ENCODE measurements at places on chromosomes 3 and 15. TPM values are rescaled to one million over a fixed set of nuclear protein-coding genes. Genes with fewer than 3 reads are reported as not detected.

DNA sequence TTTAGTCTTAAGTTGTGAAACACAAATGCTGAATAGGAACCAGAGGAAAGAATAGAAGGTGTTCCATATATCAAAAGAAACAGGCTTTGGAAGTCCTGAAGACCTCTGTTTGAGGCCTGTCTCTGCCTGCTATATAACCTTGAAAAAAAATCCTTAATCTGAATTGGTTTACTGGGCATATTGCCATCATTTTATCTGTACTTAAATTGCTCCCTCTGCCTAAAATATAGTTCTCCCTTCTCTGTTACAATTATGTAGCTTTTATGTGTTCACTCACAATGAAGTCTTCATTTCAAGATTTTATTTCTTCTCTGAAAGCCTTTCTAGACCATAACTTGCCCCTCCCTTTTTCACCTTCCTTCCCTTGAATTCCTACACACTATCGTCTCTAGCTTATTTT, 21.2 kb downstream of the ARL13B start:
- H3K4me1 ChIP-seq = peaks cover 6% of the 10 kb centered on the region
- no peaks in the 10 kb centered on the region for H3K27me3 ChIP-seq
- no peak overlapping the region for H3K4me3 ChIP-seq
- no peak for DNase-seq

The PPARG gene
- total RNA-seq = 39.6 TPM

The C2CD4A gene
- total RNA-seq = 0.79 TPM

- no peak overlapping the region for H3K4me3 ChIP-seq
- peaks cover 14% of the 10 kb centered on the region for H3K4me1 ChIP-seq
- no peak for DNase-seq
- no peak overlapping the region for H3K27ac ChIP-seq
- no peaks in the 10 kb centered on the region for H3K36me3 ChIP-seq
Observed at GRCh38 chr3:58013973-58014649, 5.9 kb downstream of the FLNB start.

DNA sequence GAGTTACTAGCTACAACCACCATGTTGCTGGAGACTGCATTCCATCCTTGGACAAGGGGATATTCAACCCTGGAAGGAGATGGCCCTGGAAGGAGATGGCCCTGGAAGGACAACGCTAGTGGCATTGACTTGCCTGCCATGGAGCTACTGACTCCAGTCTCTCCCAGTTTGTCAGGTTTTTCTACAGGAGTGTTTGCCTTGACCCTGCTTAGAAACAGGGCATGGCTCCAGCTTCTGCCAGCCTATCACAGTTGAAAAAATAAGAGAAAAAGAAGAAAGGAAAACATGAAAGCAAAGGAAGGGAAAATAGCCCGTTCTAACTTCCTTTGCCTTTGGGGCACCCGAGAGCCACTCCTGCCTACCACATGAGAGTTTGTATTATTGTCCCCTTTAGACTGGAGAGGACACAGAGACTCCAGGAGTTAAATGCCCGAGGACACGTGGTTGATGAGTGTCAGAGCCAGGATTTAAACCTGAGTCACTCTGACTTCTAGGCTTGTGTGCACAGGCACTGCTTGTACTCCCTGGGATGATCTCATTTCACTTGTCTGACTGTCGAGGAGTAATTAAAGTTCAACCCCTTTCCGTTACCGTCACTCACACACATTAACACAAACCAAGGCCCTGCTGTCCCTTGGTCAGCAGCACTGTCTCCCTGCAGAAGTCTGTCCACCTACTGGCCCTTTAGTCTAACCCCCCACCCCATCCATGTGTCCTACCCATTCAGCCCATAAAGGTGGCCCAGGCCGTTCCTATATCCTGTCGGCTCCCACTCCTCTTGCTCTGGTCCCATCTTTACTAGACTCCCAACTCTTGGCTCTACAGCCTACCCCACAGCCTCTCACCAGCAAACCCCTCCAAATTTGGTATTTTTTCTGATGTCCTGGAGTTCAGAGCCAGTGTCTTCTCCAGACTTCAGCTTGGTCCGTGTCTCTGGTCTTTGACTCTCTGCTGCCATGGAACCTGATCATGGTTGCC, 46.1 kb downstream of the C2CD4A start:
- H3K4me1 ChIP-seq = no peaks in the 10 kb centered on the region
- H3K27me3 ChIP-seq = no peaks in the 10 kb centered on the region
- no peak for DNase-seq
- no peaks in the 10 kb centered on the region for H3K36me3 ChIP-seq
- H3K27ac ChIP-seq = no peak overlapping the region
- no peak overlapping the region for H3K4me3 ChIP-seq

DNA sequence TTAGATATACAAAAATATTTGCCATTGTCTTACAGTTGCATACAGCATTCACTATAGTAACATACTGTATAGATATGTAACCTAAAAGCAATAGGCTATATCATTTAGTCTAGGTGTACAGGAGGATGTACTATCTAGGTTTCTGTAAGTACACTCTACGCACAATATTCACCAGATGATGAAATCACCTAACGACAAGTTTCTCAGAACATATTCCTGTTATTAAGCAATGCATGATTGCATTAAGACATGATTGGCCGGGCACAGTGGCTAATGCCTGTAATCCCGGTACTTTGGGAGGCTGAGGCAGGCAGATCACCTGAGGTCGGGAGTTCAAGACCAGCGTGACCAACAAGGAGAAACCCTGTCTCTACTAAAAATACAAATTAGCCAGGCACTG, 14.5 kb upstream of the PRKCI start:
- DNase-seq = no peak
- no peak overlapping the region for H3K27ac ChIP-seq
- H3K27me3 ChIP-seq = no peaks in the 10 kb centered on the region
- no peaks in the 10 kb centered on the region for H3K36me3 ChIP-seq
- no peaks in the 10 kb centered on the region for H3K4me1 ChIP-seq
- no peak overlapping the region for H3K4me3 ChIP-seq

DNA sequence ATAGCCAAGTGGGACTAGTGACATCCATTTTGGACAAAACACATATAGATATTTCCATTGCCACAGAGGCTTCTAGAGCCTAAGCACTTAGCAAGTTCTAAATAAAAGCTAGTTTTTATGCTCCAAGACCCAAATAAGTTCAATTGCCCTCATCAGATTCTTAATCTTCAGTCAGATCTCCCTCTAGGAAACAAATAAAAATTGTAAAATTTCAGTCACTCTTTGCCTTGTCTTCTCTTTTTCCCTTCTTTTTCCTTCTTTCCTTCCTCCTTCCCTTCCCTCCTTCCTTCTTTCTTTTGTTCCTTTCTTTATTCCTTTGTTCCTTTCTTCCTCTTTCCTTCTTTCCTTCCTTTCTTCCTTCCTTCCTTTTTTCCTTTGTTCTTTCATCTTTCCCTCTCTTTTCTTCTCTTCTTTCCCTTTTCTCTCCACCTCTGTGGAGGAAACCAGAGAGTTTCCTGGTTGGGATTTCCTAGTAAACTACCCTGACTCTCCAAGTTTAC, 68.8 kb upstream of the GADL1 start:
- no peak overlapping the region for H3K4me3 ChIP-seq
- H3K4me1 ChIP-seq = no peaks in the 10 kb centered on the region
- DNase-seq = no peak
- no peaks in the 10 kb centered on the region for H3K36me3 ChIP-seq

GRCh38 chr3:132225664-132226063, 91.5 kb upstream of the ACP3 start:
- H3K4me1 ChIP-seq = no peaks in the 10 kb centered on the region
- no peaks in the 10 kb centered on the region for H3K27me3 ChIP-seq
- DNase-seq = no peak
- no peak overlapping the region for H3K27ac ChIP-seq

DNA sequence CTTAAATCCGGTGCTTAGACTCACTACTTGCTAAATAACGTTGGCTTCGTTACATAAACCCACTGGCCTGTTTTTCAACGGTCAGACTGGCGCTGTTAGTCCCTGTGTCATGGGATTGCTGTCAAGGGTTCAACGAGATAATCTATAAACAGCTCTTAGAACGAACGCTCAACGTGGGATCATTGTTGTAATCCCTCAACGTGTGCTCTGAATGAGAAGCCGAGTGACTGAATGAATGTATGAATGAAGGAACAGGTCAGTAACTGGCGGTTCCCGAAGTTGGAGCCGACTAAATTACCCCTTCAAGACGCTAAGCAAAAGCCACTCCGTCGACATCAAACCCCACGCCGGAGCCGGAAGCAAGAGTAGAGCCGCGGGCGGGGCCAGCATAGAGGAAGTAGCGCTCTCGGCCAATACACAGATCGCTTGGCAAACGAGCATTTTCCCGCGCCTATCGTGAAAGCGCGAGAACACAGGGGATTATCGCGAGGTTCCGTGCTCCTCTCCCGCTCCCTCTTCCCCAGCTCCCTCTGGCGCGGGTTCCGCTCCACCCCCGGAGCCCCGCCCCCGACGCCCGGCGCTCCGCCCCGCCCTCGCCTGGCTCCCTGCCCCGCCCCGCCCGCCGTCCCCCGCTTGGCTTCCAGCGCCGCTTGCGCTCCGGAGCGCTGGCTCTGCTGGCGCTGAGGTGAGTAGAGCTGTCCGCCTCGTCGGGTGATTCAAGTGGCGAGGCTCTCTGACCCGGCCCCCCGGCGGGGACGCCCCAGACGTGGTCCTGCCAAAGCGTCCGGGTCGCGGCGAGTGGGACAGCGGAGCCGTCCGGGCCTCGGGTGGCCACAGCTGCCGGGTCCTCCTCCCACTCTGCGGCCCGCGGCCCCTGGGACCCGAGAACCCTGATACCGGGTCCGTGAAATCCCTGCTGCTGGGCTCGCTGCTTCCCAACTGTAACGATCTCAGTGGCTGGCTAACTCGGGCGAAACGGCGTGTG, at the start of gene LRRC28:
Gene LRRC28, plus strand, starts transcription at position 625 of the 985 bp plus-strand sequence. CDS start 4,477 bp downstream, outside the sequence.
- DNase-seq = peak; percentile 99
- peaks cover 12% of the 10 kb centered on the region for H3K4me1 ChIP-seq
- peak within 1 kb of the TSS; percentile 74 for H3K4me3 ChIP-seq
- H3K27ac ChIP-seq = peak within 1 kb of the TSS; percentile 90

The GUCA1C gene
- total RNA-seq = not detected

The PDZRN3 gene
- total RNA-seq = 33.5 TPM

DNA sequence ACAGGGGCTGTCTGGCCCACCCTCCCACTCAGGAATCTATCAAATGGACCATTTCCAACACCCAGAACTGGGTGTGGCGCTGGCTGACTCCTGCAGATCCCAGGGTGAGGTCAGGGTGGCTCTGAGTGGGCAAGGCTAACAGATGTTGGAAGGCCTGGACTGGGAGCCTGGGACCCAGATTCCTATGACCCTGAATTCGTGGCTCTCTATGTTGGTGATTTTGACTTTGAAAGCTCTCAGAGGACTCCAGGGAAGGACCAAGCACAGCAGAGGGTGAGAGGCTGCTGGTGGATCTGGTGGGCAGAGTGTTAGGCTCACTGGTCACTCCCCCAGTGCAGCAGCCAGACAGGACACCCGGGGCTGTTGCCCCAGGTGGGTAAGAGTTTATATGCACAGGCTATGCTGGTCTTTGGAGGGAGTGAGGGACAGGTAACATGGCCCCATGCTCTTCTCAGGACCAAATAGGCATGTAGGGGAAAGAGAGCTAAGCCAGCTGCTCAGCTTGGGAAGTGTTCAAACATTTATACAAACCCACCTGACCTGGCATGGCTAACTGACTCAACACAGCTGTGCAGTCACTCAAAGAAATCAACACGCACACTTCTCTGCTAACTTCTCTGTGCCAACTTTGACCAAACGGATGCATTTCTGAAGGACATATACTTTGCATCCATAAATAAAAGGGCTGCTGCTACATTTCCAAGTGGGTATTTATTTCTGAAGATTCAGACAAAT, 62.6 kb upstream of the RAB6B start:
- no peak for DNase-seq
- H3K4me1 ChIP-seq = peaks cover 11% of the 10 kb centered on the region
- no peak overlapping the region for H3K4me3 ChIP-seq
- H3K27me3 ChIP-seq = no peaks in the 10 kb centered on the region

The C3orf70 gene
- total RNA-seq = 3.8 TPM

The SENP7 gene
- 15.8 TPM for total RNA-seq

DNA sequence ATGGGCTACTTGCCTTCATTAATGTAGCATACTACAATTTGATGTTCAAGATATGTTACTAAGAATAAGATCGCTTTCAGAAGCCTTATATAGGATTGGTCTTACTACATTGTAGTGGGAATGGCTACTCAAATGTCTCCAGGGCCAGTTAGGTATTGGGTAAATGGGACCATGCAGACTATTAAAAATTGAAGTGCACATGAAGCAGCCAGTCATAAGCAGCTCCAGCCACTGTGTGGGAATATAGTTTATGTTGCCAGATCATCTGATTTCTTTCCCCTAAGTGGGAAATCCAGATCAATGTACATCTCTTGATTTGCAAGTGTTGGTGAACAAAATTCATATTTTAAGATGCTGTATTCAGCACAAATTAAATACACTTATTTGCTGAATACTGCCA, 5.1 kb downstream of the CTNNB1 start:
- DNase-seq = no peak
- H3K4me3 ChIP-seq = no peak overlapping the region
- no peaks in the 10 kb centered on the region for H3K27me3 ChIP-seq
- peaks cover 87% of the 10 kb centered on the region for H3K4me1 ChIP-seq
- no peak overlapping the region for H3K27ac ChIP-seq

GRCh38 chr15:80036071-80036470, 23.4 kb upstream of the ZFAND6 start:
- H3K4me1 ChIP-seq = peaks cover 11% of the 10 kb centered on the region
- DNase-seq = no peak
- no peaks in the 10 kb centered on the region for H3K27me3 ChIP-seq
- H3K36me3 ChIP-seq = no peaks in the 10 kb centered on the region

- peaks cover 2% of the 10 kb centered on the region for H3K4me1 ChIP-seq
- H3K27me3 ChIP-seq = no peaks in the 10 kb centered on the region
- H3K4me3 ChIP-seq = no peak overlapping the region
- H3K27ac ChIP-seq = no peak overlapping the region
- DNase-seq = no peak
Observed at GRCh38 chr3:30708472-30708871, 102.1 kb downstream of the TGFBR2 start.

The GNAT1 gene
- total RNA-seq = not detected

DNA sequence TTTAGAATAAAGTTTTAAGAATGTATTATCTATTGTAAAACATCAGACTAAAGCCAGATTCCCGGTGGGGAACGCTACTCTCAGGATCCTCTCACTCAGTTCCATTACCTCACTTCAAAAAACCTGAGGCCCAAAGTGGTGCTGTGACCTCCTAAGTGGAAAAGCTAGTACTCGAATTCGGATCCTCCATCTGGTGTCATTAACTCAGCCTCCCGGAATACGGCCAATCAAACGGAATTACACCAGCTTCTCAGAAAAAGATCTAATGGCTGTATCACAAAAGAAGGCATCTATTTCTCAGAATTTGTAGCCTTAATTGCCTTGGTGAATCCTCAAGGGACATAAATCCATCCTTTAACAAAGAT, 627 bp downstream of the ACAD11 start:
- no peaks in the 10 kb centered on the region for H3K27me3 ChIP-seq
- H3K4me3 ChIP-seq = peak overlapping the region; percentile 74
- no peak for DNase-seq
- H3K27ac ChIP-seq = peak overlapping the region; percentile 96

- peaks cover 10% of the 10 kb centered on the region for H3K4me1 ChIP-seq
- H3K27me3 ChIP-seq = no peaks in the 10 kb centered on the region
- H3K4me3 ChIP-seq = no peak overlapping the region
Observed at GRCh38 chr3:49135499-49135898, 2.6 kb upstream of the LAMB2 start.

- H3K27ac ChIP-seq = no peak overlapping the region
- H3K36me3 ChIP-seq = no peaks in the 10 kb centered on the region
- H3K4me1 ChIP-seq = no peaks in the 10 kb centered on the region
- no peaks in the 10 kb centered on the region for H3K27me3 ChIP-seq
- DNase-seq = no peak
Observed at GRCh38 chr3:119145128-119145499, 851 bp upstream of the TEX55 start.

- peaks cover 35% of the 10 kb centered on the region for H3K4me1 ChIP-seq
- no peaks in the 10 kb centered on the region for H3K27me3 ChIP-seq
- no peak overlapping the region for H3K4me3 ChIP-seq
- no peak for DNase-seq
- H3K36me3 ChIP-seq = no peaks in the 10 kb centered on the region
Observed at GRCh38 chr3:149620291-149621020, 37.4 kb downstream of the WWTR1 start.

The DLL4 gene
- 18.1 TPM for total RNA-seq

The PLCH1 gene
- total RNA-seq = 8.5 TPM

The SLC6A1 gene
- 0.97 TPM for total RNA-seq

Data from left lung (tissue), 14 donors.